CD4-positive, alpha-beta T cell treated with Interleukin-1 beta for 1 hour (primary cell): ENCODE measurements at places on chromosomes 13 and 19.

GRCh38 chr19:12953799-12954611 is 3.0 kb downstream of the GADD45GIP1 start:
- DNase-seq = no peak

- no peak for DNase-seq
These were observed 67.9 kb downstream of the ATP11A start for GRCh38 chr13:112757759-112758086.

DNA sequence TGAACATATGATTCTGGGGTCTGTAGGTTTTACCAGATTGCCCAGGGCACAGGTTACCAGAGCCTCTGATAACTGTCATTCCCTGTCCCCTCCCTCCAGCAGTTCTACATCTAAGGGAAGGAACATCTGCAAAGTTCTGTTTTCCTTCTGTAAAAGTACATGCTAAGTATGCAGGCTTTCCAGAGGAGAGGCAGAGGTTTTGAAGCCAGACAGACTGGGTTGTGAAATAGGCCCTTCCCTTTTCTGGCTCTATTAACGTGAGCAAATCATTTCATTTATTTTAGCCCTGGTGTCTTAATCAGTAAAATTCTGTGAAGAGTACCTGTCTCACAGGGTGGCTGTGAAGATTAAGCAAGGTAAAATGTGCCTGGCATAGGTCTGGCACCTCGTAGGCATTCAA is 66.1 kb upstream of the C1QTNF9 start:
- no peak for DNase-seq

DNA sequence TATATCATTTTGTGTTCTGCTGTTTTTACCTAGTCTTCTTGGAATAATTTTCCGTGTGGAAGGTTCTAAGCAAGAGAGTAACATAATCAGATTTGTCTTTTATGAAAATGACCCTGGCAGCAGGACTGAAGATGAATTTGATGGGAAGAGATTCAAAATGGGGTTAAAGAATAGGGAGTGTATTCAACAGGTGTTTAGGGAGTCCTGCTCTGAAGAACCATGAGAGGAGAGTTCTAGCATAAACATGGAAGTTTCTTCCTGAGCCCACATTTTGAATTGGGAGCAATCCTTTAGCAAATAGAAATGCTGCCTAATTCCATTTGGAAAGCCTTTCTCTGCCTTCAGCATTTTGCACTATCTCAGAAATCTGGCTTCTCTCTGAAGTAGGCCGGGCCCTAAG is 127.0 kb downstream of the CDK8 start:
- DNase-seq = no peak

GRCh38 chr19:42277821-42278451 is 8.9 kb downstream of the CIC start:
- DNase-seq = no peak

GRCh38 chr19:43318203-43318602 is 35.3 kb upstream of the CD177 start:
- no peak for DNase-seq

- DNase-seq = no peak
These were observed 229.7 kb downstream of the KCNRG start for GRCh38 chr13:50244713-50245574.

GRCh38 chr19:58479303-58479702 is 3.2 kb downstream of the ZNF446 start:
- DNase-seq = no peak

GRCh38 chr13:80889829-80890228 is 548.9 kb upstream of the SPRY2 start:
- no peak for DNase-seq

GRCh38 chr13:36673838-36674326 is at the start of gene SERTM1:
Gene SERTM1, plus strand, starts transcription at chr13:36674020. Its CDS starts 21,059 bp downstream, at chr13:36695079.
- no peak for DNase-seq

GRCh38 chr13:31798189-31798588 is 58.9 kb downstream of the RXFP2 start:
- DNase-seq = no peak

- no peak for DNase-seq
These were observed 65.2 kb downstream of the GGACT start for GRCh38 chr13:100523411-100523810.

DNA sequence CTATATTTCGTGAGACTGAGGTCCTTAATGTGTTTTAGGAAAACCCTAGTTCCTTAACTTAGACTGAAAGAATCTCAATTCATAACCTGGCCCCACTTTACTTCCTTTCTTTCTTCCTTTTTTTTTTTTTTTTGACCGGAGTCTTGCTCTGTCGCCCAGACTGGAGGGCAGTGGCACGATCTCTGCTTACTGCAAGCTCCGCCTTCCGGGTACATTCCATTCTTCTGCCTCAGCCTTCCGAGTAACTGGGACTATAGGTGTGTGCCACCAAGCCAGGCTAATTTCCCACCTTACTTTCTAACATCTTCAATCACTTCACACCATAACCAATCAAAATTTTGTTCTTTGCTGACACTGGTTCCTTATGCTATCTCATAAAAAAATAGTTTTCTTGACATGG is 2097.0 kb downstream of the PCDH9 start:
- DNase-seq = no peak

DNA sequence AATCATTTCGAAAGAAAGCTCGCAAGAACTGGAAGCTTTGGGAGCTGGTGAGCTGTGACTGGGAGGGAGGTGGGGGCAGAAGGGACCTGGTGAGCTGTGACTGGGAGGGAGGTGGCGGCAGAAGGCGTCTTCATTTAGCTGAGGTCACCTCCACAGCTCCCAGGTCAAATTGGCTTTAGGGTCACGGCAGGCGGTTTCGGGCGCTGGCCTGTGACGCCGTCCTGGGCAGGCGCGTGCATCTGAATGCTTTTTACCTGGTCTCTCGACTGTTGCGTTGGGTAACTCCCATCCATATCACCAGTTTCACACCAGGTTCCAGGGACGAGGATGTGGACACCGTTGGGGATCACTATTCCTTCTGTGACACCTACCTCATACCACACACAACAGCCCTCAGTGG is 29.2 kb downstream of the C2CD4C start:
- DNase-seq = no peak

GRCh38 chr13:45695198-45695730 is 6.9 kb upstream of the CBY2 start:
- DNase-seq = no peak

GRCh38 chr13:111526922-111527321 is 206.5 kb downstream of the TEX29 start:
- DNase-seq = no peak

- DNase-seq = no peak
These were observed 55.0 kb downstream of the MRPL57 start for GRCh38 chr13:21231426-21231940.

DNA sequence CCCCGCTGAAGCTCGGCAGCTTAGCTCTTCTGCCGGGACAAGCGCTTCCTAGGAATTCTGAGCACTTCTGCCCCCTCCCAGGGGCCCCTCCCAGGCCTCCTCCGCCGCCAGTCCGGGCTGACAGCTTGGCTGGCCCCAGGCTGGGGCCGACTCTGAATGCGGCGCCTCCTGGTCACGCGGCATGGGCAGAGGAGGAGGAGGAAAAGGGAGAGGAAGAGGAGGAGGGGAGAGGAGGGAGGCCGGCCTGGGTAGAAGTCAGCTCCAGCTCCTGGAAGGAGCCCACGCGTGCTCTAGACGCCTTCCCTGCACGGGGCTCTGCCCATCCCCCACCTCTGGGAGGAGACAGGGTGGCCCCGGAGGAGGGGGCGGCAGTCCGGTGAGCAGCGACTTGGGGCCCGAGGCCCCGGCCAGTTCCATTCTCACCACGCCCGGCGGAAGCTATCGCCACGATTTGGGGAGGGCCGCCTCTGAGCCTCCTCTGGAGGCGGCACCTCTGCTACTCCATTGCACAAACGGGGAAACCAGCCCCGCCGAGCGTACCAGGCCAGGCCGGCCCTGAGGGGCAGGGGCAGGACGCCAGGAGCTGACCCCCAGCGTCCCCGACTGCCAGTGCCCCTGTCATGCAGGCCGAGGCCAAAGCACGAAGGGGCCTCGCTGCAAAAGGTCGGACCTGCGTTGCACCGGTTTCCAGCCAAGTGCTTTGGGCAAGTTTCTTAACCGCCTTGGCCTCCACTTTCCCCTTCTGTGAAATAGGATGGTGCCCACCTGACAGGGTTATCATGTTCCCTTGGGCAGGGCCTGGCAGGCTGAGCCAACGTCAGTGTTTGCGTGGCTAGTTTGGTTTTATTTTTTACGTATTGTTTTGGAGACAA is 31.6 kb downstream of the CCNE1 start:
- DNase-seq = no peak

- DNase-seq = peak; percentile 25
These were observed 806 bp downstream of the MAST1 start for GRCh38 chr19:12838886-12839756.

DNA sequence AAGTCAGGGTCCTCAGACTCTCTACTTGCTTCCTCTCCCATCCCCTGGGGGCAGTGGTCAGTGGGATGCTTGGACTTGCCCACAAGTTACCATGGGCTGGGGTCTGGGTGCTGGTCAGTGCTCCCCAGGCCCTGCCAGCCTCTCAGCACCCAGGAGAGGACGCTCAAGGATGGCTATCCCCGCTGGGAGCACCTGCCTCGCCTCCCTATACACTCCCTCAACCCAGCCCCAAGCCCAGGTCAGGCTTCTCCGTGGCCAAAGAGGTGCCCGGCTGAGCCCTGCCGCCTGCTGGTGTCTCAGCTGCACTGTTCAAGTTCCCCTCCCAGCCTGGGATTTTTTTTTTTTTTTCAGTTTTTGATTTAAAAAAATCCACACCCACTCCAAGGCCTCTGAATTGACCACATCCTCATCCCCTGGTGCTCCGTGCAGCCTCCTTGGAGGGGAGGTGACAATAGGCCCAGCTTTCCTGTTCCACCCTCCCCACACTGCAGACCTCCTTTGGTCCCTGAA is 10.8 kb downstream of the F2RL3 start:
- peak; percentile 57 for DNase-seq

GRCh38 chr13:51243832-51244231 is 21.6 kb downstream of the FAM124A start:
- DNase-seq = no peak

DNA sequence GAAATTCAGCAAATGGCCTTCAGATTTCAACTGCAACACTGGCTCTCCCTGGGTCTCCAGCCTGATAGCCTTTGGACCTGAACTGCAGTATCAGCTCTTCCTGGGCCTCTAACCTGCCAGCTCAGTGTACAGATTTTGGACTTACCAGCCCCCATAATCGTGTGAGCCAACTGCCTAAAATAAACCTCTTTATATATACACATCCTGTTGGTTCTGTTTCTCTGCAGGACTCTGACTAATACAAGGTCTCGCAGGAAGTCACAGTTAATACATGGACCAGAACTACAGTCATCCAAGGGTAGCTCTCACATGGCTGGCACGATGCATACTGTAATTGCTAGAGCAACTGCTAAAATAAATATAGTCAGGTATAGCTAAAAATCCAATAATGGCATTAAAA is 85.1 kb downstream of the KATNAL1 start:
- DNase-seq = no peak

DNA sequence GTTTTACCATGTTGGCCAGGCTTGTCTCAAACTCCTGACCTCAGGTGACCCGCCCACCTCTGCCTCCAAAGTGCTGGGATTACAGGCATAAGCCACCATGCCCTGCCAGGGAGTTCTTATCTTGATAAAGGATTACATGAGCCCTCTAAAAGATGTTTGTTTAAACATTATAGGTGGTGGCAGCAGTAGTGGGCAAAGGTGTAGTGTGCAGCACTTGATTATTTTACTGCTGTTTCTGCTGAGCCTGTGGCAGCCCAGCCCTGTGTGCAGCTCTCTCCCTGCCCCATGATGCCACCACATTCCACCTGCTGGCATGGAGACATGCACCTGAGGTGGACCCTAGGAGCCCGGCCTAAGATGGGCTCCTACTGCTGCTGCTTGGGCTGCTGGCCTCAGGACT is 54.0 kb downstream of the ZNF429 start:
- no peak for DNase-seq

- no peak for DNase-seq
These were observed 537.5 kb downstream of the DCT start for GRCh38 chr13:93942016-93942415.

DNA sequence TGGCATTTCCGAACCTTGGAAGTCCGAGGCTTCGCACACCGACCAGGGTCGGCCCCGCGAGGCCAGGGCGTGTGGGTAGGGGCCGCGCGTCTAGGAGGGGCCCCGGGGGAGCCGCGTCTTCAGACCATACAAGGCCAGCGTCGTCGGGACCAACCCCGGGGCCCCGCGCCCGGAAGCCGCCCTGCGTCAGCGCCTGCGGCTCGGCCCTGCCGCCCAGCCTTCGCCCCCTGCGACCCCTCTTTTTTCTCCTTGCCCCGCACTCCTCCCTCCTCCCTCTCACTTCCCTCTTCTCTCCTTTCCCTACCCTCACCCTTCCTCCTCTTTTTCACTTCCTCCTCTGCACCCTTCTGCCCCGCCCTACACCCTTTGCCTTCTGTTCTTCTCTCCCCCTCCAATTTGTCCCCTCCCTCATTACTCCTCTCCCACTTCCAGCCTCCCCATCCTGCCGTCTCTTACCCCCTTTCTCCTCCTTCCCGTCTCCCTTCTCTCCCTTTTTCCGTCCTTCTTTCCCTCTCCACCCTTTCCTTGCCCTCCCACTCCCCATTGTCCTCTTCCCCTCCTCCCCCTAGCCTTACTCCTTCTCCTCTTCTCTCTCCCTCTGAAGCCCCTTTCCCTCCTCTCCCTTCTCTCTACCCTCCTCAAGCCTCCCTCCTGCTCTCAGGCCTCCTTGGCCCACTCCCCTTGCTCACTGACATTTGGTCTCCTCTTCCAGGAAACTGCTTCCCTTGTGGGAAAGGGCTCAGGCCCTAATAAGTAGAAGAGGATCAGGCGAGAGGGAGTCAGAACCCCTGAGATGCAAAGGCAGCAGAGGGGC is 2.2 kb upstream of the PLEKHG2 start:
- peak; percentile 92 for DNase-seq

DNA sequence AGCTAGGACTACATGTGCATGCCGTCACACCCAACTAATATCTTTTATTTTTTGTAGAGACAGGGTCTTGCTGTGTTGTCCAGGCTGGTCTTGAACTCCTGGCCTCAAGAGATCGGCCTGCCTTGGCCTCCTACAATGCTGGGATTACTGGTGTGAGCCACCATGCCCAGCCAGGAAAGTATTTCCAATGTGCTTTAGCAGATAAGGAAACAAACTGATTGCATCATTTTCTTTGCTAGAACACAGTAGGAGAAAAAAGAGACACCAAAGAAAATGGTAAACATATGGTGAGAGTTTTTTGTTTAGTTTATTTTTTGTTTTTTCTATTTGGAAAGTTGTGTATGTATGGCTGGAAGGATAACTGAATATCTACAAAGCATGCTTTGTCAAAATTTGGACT is 46.9 kb upstream of the AKAP11 start:
- no peak for DNase-seq
